ENCODE measurements at places on chromosomes 11 and 22. TPM values are rescaled to one million over a fixed set of nuclear protein-coding genes. Genes with fewer than 3 reads are reported as not detected.
A peak's percentile ranks its signal among the peaks of the same experiment; 100 is the strongest.

- DNase-seq = no peak
- no peaks in the 10 kb centered on the region for H3K27me3 ChIP-seq
- no peaks in the 10 kb centered on the region for H3K4me1 ChIP-seq
These were observed 34.5 kb upstream of the SEZ6L start for GRCh38 chr22:26134654-26135330.

- no peak overlapping the region for H3K27ac ChIP-seq
- H3K4me3 ChIP-seq = no peak overlapping the region
- DNase-seq = peak; percentile 61
- no peaks in the 10 kb centered on the region for H3K27me3 ChIP-seq
- no peaks in the 10 kb centered on the region for H3K36me3 ChIP-seq
These were observed 26.7 kb downstream of the UPB1 start for GRCh38 chr22:24521791-24522245.

DNA sequence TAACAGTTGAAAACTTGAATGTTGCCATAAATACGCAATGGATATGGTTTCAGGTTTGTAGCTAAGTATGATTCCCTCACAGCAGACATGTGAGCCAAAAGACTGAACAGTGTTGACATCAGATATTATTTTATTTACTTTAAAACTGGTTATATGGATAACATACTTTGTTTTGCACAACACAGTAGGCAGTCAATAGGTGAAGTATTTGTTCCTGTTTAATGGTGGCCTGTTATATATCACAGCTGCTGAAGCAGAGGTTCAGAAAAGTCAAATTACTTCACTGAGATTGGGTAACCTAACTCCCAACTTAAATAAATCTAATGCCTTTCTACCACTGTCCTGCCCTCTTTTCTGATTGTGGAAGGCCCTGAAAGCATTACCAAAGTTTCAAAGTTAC, 44.6 kb downstream of the YAP1 start:
- H3K4me1 ChIP-seq = no peaks in the 10 kb centered on the region
- H3K36me3 ChIP-seq = no peaks in the 10 kb centered on the region
- no peak overlapping the region for H3K27ac ChIP-seq
- DNase-seq = no peak

DNA sequence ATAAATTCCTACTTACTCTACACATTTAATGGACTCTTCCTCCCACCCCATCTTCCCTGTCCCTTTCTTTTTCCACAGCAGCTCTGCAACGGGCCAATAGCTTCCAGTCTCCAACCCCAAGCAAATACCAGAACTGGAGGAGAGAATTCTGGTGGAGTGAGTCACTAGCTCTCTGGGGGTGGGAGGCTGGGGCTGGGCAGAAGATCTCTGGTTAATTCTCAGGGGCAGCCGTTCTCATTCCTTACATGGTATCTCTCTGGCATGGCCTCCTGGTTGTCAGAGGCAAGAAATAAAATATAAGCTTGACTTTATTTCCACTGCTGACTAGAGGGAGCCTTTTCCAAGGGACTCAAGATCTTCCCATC, 90.4 kb upstream of the PARVA start:
- no peak for DNase-seq
- H3K27ac ChIP-seq = no peak overlapping the region
- H3K36me3 ChIP-seq = no peaks in the 10 kb centered on the region
- H3K4me3 ChIP-seq = no peak overlapping the region
- peaks cover 5% of the 10 kb centered on the region for H3K4me1 ChIP-seq
- H3K27me3 ChIP-seq = no peaks in the 10 kb centered on the region

GRCh38 chr11:111177037-111177871, 68.3 kb upstream of the POU2AF2 start:
- peak overlapping the region; percentile 84 for H3K27ac ChIP-seq
- H3K4me3 ChIP-seq = no peak overlapping the region
- H3K4me1 ChIP-seq = peaks cover 62% of the 10 kb centered on the region
- H3K27me3 ChIP-seq = no peaks in the 10 kb centered on the region

- no peaks in the 10 kb centered on the region for H3K36me3 ChIP-seq
- H3K27me3 ChIP-seq = no peaks in the 10 kb centered on the region
- H3K4me1 ChIP-seq = no peaks in the 10 kb centered on the region
These were observed 5.7 kb downstream of the SLC39A13 start for GRCh38 chr11:47413908-47414684.

- H3K27ac ChIP-seq = no peak overlapping the region
- no peaks in the 10 kb centered on the region for H3K36me3 ChIP-seq
- no peak for DNase-seq
- no peaks in the 10 kb centered on the region for H3K4me1 ChIP-seq
These were observed 44.6 kb downstream of the C11orf91 start for GRCh38 chr11:33655842-33656600.

DNA sequence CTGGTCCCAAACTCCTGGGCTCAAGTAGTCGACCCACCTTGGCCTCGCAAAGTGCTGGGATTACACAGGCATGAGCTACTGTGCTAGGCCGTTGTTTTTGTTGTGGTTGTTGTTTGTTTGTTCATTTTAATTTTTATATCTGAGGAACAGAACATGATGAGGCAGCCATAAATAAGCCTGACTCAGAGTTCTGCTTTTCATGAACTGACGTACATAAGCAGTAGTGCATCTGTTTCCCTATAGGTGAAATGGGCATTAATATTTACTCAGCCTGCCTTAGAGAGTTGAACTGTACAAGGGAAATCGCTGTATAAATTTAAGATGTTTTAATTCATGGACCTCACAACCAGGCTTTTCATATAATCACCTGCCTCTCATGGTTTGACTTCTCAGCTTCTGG, 80.5 kb downstream of the PDHX start:
- no peaks in the 10 kb centered on the region for H3K27me3 ChIP-seq
- H3K4me3 ChIP-seq = no peak overlapping the region
- DNase-seq = no peak
- H3K27ac ChIP-seq = no peak overlapping the region
- H3K4me1 ChIP-seq = peaks cover 16% of the 10 kb centered on the region

- no peak overlapping the region for H3K4me3 ChIP-seq
- H3K27me3 ChIP-seq = no peaks in the 10 kb centered on the region
- no peak for DNase-seq
These were observed 62.6 kb downstream of the SWAP70 start for GRCh38 chr11:9726321-9727022.

- no peak for DNase-seq
- H3K4me1 ChIP-seq = no peaks in the 10 kb centered on the region
- no peaks in the 10 kb centered on the region for H3K27me3 ChIP-seq
- H3K27ac ChIP-seq = no peak overlapping the region
- no peaks in the 10 kb centered on the region for H3K36me3 ChIP-seq
These were observed 2.2 kb downstream of the TNNT3 start for GRCh38 chr11:1921574-1922141.

GRCh38 chr11:27153136-27153535, 112.5 kb downstream of the BBOX1 start:
- no peak overlapping the region for H3K27ac ChIP-seq
- no peaks in the 10 kb centered on the region for H3K4me1 ChIP-seq
- DNase-seq = no peak

- peak within 1 kb of the TSS; percentile 90 for H3K4me3 ChIP-seq
- H3K4me1 ChIP-seq = peaks cover 29% of the 10 kb centered on the region
- DNase-seq = no peak
- H3K27ac ChIP-seq = peak within 1 kb of the TSS; percentile 92
These were observed at the start of gene LMF2 for GRCh38 chr22:50507421-50507990. LMF2 (minus strand) TSS chr22:50507702; CDS start chr22:50507675, 27 bp downstream.

DNA sequence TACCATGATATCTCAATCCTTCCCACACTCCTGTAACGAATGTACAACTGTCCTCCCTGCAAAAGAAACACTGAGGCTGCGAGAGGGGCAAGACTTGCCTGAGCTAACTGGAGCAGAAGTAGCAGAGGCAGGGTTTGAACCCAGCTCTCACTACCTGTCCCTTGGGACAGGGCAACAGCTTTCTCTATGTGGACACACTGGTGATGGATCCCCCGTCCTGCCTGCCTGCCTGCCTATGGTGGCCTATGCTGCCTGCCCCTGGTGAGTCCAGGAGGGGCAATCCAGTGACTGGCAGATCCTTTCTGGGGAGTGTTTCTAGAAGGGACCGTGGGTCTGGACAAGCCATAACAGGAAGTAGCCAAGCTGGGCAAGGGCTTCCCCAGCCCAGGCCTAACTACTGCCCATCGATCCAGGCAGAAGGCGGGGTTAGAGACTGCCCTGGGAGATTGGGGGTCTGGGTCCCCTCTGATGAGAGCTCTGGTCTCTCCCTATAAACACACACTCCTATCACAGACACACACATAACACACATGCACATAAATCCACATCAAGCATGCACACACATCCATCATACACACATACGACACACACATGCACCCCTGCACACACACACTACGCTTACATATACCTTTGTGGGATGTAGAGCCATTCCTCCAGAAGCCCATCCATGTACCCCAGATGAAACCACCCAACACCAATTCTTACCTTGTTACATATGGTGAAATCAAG, 1.1 kb upstream of the EMID1 start:
- H3K27me3 ChIP-seq = peaks cover 13% of the 10 kb centered on the region
- DNase-seq = no peak
- no peak overlapping the region for H3K27ac ChIP-seq
- no peak overlapping the region for H3K4me3 ChIP-seq

DNA sequence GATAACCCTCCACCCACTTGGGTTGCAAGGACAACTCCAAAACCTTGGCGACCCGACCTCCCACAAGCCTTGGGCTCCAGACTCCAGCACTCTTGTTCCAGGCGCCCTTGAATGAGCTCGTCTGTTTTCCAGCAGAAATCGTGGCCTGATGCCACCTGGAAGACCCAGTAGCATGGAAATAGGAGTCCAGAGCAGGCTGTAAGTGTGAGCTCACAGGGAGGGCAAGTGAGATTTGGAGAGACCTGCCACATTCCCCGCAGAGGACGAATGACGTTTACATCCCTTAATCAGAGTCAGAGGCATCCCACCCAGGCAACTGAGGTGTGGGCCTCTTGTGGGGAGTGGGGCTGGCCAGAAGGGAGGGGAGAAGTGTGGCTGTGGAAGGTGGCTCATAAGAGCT, 71.9 kb downstream of the LDLRAD3 start:
- no peak overlapping the region for H3K4me3 ChIP-seq
- no peaks in the 10 kb centered on the region for H3K36me3 ChIP-seq
- no peaks in the 10 kb centered on the region for H3K27me3 ChIP-seq
- no peak overlapping the region for H3K27ac ChIP-seq
- no peak for DNase-seq
- H3K4me1 ChIP-seq = no peaks in the 10 kb centered on the region

GRCh38 chr11:6611092-6611962, 689 bp downstream of the TAF10 start:
- peaks cover 2% of the 10 kb centered on the region for H3K36me3 ChIP-seq
- H3K4me1 ChIP-seq = peaks cover 39% of the 10 kb centered on the region
- H3K27me3 ChIP-seq = no peaks in the 10 kb centered on the region
- no peak for DNase-seq
- H3K27ac ChIP-seq = peak overlapping the region; percentile 99
- peak overlapping the region; percentile 81 for H3K4me3 ChIP-seq

GRCh38 chr22:40070701-40071100, 75.9 kb downstream of the FAM83F start:
- H3K4me1 ChIP-seq = peaks cover 42% of the 10 kb centered on the region
- peak overlapping the region; percentile 5 for H3K27ac ChIP-seq
- H3K27me3 ChIP-seq = no peaks in the 10 kb centered on the region
- DNase-seq = no peak
- H3K36me3 ChIP-seq = peaks cover 2% of the 10 kb centered on the region
- H3K4me3 ChIP-seq = no peak overlapping the region

GRCh38 chr22:17057959-17058814, 26.6 kb upstream of the IL17RA start:
- no peak overlapping the region for H3K4me3 ChIP-seq
- peak; percentile 61 for DNase-seq
- H3K36me3 ChIP-seq = no peaks in the 10 kb centered on the region
- no peak overlapping the region for H3K27ac ChIP-seq

DNA sequence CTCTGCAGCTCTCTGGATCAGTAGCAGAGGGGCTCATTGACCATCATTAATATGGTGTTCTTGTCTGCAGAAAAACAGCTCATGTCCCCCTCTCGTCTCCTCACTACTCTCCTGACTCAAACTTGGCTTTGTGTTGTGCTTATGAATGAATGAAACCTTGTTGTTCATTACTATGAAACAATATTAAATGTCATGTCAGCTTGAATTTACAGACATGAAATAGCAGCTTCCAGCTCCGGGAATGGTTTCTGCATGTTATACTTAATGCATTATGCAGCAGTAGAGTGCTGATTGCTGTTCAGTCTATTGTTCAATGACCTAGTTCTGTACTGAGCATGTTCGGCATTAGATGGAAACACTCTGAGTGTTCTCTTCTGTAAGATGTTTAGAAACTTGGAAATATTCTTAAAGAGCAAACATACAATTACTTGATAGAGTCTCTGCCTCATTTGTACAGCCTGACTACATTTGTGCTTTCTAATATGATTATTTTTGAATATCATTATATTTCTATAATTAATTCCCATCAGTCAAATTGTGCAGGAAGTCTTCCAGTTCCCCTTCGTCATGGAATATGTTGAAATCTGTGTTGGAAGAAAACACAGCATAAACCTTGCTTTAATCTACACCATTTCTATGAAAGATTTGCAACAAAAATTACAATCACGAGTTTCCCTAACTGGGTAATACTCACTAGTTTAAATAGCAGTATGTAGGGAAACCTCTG, 340.4 kb downstream of the SOX6 start:
- H3K4me1 ChIP-seq = no peaks in the 10 kb centered on the region
- no peaks in the 10 kb centered on the region for H3K27me3 ChIP-seq
- no peak for DNase-seq
- H3K27ac ChIP-seq = no peak overlapping the region
- no peaks in the 10 kb centered on the region for H3K36me3 ChIP-seq

The IFITM1 gene
- 19.5 TPM for total RNA-seq

The RASGRP2 gene
- 653 TPM for total RNA-seq

The TLCD5 gene
- total RNA-seq = not detected

The ZBTB44 gene
- 89.4 TPM for total RNA-seq
